ENCODE measurements at places on chromosomes 6 and 20. TPM values are rescaled to one million over a fixed set of nuclear protein-coding genes. Genes with fewer than 3 reads are reported as not detected.

Gene FERMT1
- 4.9 TPM for total RNA-seq

Gene SRMS
- total RNA-seq = not detected

Gene SAMD3
- 4.4 TPM for total RNA-seq

Gene EBF4
- 0.16 TPM for total RNA-seq

Gene ARFGEF3
- under 0.01 TPM for total RNA-seq

Gene KIZ
- 12.3 TPM for total RNA-seq

Gene HLA-DQA2
- total RNA-seq = not detected
